ENCODE measurements at places on chromosomes 1 and 21.

DNA sequence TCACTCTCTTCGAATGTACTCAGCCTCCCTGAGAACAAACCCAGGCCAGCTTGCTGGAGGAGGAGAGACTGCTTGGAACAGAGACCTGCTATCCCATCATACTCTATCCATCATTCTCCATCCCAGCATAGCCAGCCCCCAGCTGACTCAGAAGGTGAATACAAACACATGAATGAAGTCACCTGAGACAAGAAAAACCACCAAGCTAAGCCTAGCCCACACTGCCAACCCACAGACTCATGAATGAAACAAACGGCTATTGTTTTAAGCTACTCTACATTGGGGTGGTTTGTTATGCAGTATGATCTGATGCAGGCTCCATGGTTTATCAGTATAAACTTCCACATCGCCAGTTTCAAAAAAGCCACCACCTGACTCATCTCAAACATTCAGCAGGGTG is 395.6 kb downstream of the SETD4 start:
- no peak for DNase-seq

DNA sequence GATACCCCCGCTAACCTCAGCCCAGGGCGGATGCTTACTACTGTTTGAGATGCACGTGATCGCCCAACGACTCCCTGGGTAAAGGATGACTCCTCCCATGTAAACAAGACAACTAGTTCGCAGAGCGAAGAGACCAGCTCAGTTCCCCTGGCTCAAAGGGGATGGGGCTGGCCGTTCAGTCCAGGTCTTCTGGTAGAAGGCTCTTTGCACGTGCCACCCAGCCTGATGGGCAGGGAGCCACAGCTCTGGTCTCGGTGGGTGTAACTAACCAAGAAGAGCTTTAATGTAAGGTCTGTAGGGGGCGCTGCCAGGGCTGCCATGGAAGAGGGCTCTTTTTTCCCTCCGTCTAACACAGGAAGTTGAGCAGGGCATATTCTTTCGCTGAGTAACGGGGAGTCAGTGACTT is 49.4 kb upstream of the PARP1 start:
- no peak for DNase-seq

DNA sequence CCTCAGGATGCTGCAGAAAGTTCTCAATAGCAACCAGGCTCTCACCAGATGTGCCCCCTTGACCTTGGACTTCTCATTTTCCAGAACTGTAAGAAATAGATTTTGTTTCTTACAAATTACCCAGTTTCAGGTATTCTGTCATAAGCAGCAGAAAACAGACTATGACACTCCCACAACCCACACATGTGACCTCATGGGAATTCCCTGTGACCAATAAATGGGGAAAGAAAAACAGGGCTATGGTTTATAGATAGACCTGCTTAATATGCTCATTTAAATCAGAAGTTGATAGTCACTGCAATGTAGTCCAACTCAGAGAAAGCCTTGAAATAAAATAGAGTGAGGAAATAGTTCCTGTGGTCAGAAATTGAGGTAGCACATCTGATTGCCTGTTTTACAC is 380.9 kb upstream of the PTBP2 start:
- no peak for DNase-seq

GRCh38 chr1:55781944-55782482 is 566.8 kb upstream of the USP24 start:
- no peak for DNase-seq

DNA sequence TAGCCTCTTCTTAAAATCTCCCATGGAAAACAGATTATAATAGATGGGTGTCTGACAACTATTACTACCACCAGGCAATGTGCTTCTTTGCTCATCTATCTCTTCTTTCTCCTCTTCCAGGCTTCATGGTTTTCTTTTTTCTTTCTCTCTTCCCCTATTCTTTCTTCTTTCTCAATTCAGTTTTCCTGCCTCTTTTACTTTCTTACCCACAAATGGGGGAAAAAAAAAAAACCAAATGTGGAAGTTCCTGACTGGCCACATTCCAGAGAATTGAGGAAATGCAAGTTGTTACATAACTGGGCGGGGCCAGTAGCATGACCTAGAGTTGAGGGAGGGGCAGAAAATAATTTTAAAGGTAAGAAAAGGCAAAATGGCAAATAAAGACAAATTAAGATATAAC is 10.9 kb upstream of the SMG7 start:
- peak; percentile 88 for DNase-seq

DNA sequence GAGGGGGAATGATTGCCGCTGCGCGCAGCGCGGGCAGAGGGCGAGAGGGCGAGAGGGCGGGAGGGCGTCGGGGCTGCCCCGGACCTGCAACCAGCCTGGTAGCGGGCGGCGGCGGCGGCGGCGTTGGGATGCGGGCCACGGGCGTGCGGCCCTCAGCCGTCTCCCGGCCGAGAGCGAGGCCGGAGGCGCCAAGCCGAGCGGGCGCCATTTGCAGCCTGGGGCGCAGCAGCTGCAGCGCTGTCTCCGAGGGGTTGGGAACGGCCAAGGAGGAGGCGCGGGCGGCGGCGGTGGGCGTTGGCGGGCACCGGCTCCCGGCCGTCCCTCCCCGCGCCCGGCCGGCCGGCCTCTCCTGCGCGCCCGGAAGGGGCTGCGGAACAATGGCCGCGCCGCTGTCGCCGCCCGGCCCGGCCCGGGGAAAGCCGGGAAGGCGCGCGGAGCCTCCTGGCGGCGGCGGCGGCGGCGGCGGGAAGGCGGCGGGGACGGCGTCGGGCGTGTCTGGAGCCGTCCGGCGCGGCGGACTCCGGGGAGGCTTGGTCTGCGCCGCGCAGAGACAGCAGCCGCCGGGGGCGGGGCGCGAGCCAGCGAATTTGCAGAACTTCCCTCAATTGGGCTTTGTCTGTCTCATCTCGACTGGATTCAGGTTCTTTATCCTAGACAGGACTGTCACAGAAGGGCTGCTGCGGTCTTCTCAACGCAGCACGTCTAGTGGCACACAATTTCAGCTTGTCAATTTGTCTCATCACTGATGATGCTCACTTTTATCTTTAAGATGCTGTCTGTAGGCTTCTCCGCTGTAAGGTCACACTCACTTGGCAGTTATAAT is 35.7 kb downstream of the ZBTB8B start:
- peak; percentile 65 for DNase-seq

- DNase-seq, result no peak
These were observed 22.2 kb downstream of the DYNLT5 start for GRCh38 chr1:66774438-66774837.

DNA sequence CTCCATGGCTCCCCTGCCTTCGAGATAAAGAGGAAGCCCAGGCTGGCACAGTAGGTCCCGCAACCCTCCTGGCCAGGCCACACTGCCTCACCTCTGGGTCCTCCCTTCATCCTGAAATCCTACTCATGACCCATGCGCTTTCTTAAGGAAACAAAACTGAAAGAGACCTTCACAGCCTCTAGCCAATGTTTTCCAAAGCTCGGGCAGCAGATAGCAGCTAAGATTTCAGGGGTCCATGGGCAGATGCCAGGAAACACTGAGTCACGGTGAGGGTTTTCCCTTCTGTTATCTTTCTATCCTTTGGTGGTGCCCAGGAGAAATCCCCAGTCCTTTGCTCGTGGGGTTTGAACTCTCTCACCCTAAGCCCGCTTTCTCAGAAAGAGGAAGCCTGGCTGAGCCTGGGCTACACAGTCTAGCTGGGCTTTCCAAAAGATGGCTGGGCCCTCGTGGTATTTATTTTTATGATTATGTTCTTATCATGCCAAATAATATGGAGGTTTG is 26.6 kb downstream of the TTC39A start:
- DNase-seq, result peak; percentile 26

All from CD14-positive monocyte (primary cell).